ENCODE measurements at places on chromosomes 3 and 15. TPM values are rescaled to one million over a fixed set of nuclear protein-coding genes. Genes with fewer than 3 reads are reported as not detected.

TRH gene
- not detected for total RNA-seq

HTR3E gene
- not detected for total RNA-seq

SCG5 gene
- total RNA-seq, result 1.6 TPM

DNA sequence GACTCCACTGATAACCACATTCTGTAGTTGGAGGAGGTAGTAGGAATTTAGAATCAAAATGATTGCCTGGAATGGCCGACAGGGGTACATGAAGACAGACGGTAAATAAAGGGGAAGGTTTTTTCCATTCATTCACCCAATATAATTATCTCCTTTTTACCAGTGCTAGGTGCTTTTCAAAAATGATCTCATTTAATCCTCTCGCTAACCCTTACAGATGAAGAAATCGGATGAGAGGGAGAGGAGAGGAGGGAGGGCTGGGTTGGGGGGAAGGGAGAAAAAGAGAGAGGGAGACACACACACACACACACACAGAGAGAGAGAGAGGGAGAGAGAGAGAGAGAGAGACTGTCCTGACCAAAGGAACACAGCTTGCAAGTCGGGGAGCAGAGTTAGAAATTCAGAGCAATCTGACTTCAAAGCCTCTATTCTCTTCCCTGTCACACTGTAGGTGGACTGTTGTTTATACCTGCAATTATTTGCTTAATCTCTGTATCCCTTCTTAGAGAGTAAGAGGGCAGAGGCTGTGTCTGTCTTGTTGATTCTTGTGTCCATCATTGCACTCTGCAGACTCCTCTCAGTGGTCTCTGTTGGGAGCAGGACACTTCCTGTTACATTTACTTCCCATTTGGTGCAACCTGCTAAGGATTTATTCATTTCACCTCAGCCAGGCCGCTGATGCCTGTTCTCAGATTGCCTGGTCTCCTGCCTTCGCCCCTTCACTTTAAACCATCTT, 18.7 kb upstream of the PAQR9 start:
- DNase-seq, result no peak

Measured in PC-3 (cell line).